HFFc6 (cell line): ENCODE measurements at places on chromosomes 6 and 20. TPM values are rescaled to one million over a fixed set of nuclear protein-coding genes. Genes with fewer than 3 reads are reported as not detected.
A peak's percentile ranks its signal among the peaks of the same experiment; 100 is the strongest.

DNA sequence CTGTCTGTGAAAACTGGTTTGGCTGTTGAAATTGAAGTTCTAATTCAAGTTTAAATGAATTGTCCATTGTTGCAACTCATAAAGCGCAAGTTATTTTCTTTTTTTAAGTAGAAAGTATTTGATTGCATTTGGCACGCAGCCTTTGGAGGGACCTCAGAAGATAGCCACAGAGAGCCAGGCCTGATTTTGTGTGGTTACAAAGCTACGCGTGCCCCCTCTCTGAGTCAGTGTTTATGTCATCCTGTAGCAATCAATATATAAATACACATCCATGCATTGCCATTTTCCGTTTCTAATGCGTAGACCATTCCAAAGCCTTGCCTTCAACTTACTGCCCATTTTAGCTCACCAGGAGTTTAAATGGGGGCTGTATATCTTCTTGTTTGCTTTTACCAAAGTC, 173.2 kb downstream of the TMEM242 start:
- H3K36me3 ChIP-seq: peaks cover 21% of the 10 kb centered on the region
- peaks cover 71% of the 10 kb centered on the region for H3K4me1 ChIP-seq
- H3K27ac ChIP-seq: peak overlapping the region; percentile 98
- no peak for DNase-seq
- 0 out of 2 replicates have a peak overlapping the region, but pooled peaks have one; percentile 26 for H3K4me3 ChIP-seq

DNA sequence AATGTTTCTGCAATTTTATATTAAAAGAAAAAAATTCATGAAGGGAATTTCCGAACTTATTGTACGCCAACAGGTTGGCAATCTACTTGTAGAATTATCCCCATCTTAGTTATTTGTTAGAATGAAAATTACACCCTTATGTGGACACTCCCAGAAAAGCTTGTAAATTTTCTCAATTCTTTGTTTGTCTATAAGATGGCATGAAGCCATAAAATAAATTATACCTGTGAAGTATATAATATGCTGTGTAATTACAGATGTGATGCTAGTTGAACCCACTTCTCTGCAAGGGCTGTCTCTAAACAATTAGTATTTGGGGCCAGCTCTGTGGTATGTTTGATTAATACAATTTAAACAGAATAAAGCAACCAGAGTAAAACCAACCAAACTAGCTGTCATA, 52.1 kb upstream of the DSP start:
- no peak overlapping the region for H3K4me3 ChIP-seq
- no peaks in the 10 kb centered on the region for H3K4me1 ChIP-seq
- peaks cover 28% of the 10 kb centered on the region for H3K27me3 ChIP-seq
- no peaks in the 10 kb centered on the region for H3K36me3 ChIP-seq
- no peak overlapping the region for H3K27ac ChIP-seq

- 0 out of 2 replicates have a peak overlapping the region, but pooled peaks have one; percentile 9 for H3K4me3 ChIP-seq
- no peaks in the 10 kb centered on the region for H3K27me3 ChIP-seq
- no peak for DNase-seq
- H3K27ac ChIP-seq: peak overlapping the region; percentile 73
- H3K4me1 ChIP-seq: peaks cover 78% of the 10 kb centered on the region
Measured at GRCh38 chr6:129751384-129751783, 41.4 kb upstream of the ARHGAP18 start.

DNA sequence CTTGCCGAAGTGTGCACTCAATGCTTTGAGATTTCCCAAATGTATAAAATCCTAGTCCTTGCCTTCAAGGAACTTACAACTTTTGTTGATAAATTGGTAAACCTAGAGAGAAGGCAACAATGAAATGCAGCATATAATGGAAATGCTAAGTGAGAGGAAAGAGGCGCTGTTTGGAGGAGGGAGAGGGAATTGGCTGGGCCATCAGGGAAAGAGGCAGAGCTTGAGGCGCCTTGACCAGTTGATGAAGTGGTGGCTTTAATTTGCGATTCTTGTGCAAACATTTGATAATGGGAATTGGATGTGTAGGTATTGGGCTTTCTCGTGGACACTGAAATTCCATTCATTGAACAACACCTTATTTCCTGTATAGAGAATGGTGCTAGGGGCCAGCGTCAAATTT, 1.9 kb upstream of the CDYL start:
- peaks cover 20% of the 10 kb centered on the region for H3K36me3 ChIP-seq
- peaks cover 26% of the 10 kb centered on the region for H3K4me1 ChIP-seq
- H3K27ac ChIP-seq: no peak overlapping the region
- H3K4me3 ChIP-seq: peak overlapping the region; percentile 78

GRCh38 chr6:70717038-70717801, 49.5 kb downstream of the SMAP1 start:
- H3K27me3 ChIP-seq: no peaks in the 10 kb centered on the region; the same call in 1 of the 2 replicates
- H3K27ac ChIP-seq: no peak overlapping the region
- no peak overlapping the region for H3K4me3 ChIP-seq
- H3K36me3 ChIP-seq: peaks cover 6% of the 10 kb centered on the region

- no peak for DNase-seq
- H3K27me3 ChIP-seq: no peaks in the 10 kb centered on the region
- no peak overlapping the region for H3K27ac ChIP-seq
- H3K4me3 ChIP-seq: no peak overlapping the region
- no peaks in the 10 kb centered on the region for H3K36me3 ChIP-seq
Measured at GRCh38 chr6:3771407-3772011, 20.0 kb upstream of the PXDC1 start.

DNA sequence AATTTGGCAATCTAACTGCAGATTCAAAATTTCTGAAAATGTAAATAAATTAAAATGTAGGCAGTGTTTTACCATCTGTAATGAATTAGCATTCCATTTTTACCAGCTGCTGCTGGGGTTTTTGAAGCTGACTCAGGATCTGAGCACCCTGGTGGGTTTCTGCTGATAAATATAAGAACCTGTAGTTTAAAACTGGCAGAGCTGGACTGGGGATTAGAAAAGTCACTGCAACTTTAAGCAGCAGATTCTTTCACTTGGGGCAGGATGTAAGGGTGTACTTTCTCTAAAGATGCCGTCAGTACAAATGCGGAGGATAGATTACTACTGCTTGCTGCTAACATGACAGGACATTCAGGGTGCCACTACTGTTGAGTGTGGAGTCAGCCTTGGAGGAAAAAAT, 341.8 kb downstream of the CDKAL1 start:
- H3K4me1 ChIP-seq: peaks cover 51% of the 10 kb centered on the region
- DNase-seq: peak; percentile 41
- no peaks in the 10 kb centered on the region for H3K27me3 ChIP-seq
- peak overlapping the region; percentile 58 for H3K4me3 ChIP-seq
- H3K27ac ChIP-seq: peak overlapping the region; percentile 73

- H3K27ac ChIP-seq: peak within 1 kb of the TSS; percentile 97
- H3K4me3 ChIP-seq: peak within 1 kb of the TSS; percentile 86
- H3K27me3 ChIP-seq: peaks cover 3% of the 10 kb centered on the region; the same call in 1 of the 2 replicates
- DNase-seq: peak; percentile 9
- H3K4me1 ChIP-seq: peaks cover 49% of the 10 kb centered on the region
- no peaks in the 10 kb centered on the region for H3K36me3 ChIP-seq
Measured at GRCh38 chr6:42142118-42142835, at the start of gene C6orf132. Gene C6orf132, minus strand, starts transcription at chr6:42142620. Its CDS starts 176 bp downstream, at chr6:42142444.

- peak within 1 kb of the TSS; percentile 92 for H3K4me3 ChIP-seq
- peaks cover 6% of the 10 kb centered on the region; the same call in 1 of the 2 replicates for H3K36me3 ChIP-seq
- peaks cover 33% of the 10 kb centered on the region for H3K4me1 ChIP-seq
- peak within 1 kb of the TSS; percentile 72 for H3K27ac ChIP-seq
- H3K27me3 ChIP-seq: peaks cover 4% of the 10 kb centered on the region; the same call in 1 of the 2 replicates
Measured at GRCh38 chr20:49187851-49188641, at the start of gene STAU1. Gene STAU1, minus strand, starts transcription at chr20:49188334. Its CDS starts 22,133 bp downstream, at chr20:49166201.

DNA sequence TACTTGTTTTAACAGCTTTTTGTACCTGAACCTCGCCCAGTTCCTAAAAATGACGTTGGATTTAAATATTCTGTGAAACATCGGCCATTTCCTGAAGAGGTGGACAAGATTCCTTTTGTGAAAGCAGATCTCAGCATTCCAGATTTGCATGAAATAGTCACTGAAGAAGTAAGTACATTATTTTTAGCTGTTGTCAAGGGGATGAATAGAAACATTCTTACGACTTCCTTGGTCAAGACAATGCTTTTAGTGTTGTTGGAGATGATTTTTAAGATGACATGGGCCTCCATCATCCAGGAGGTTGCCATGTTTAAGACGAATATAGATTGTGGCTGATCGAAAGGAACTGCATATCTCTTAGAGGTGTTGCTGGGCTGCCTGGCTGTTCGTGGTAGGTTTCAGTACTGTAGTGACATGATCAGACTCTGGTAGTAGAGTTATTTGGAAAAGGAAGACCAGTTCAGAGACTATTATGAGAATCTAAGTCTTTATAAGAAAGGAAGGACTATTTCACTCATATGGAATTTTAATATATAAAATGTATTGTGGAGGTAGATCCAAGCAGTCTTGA, 29.9 kb upstream of the ADIG start:
- no peaks in the 10 kb centered on the region for H3K4me1 ChIP-seq
- no peak for DNase-seq
- no peaks in the 10 kb centered on the region for H3K27me3 ChIP-seq
- H3K4me3 ChIP-seq: no peak overlapping the region

The EFCAB8 gene
- not detected in 3 replicates for total RNA-seq

The JAG1 gene
- total RNA-seq: 4.3 to 7.9 TPM (median 7.5 TPM) in 3 replicates

The COL11A2 gene
- 0.43 to 0.66 TPM (median 0.52 TPM) in 3 replicates for total RNA-seq

The SRSF12 gene
- not detected in 3 replicates for total RNA-seq
